Right lobe of liver (tissue), 6 donors: ENCODE measurements at places on chromosomes 13 and 19. TPM values are rescaled to one million over a fixed set of nuclear protein-coding genes. Genes with fewer than 3 reads are reported as not detected.

Gene NPHS1
- not detected for total RNA-seq

Gene SIGLEC8
- 0.61 TPM for total RNA-seq

Gene ZNF776
- 8.9 TPM for total RNA-seq

Gene PRODH2
- total RNA-seq, result 281 TPM

Gene N4BP2L2
- 99.7 TPM for total RNA-seq

Gene ZNF468
- 4.2 TPM for total RNA-seq

Gene ZNF443
- 3.0 TPM for total RNA-seq
